ENCODE measurements at places on chromosomes 4 and X. TPM values are rescaled to one million over a fixed set of nuclear protein-coding genes. Genes with fewer than 3 reads are reported as not detected.

Gene ZXDB
- 8.0 TPM for total RNA-seq

Gene ERCC6L
- total RNA-seq, result 5.8 TPM

Gene GPC4
- total RNA-seq, result 3.6 TPM

Gene OTUD6A
- not detected for total RNA-seq

Gene ZIC3
- 0.16 TPM for total RNA-seq

Gene NPY5R
- not detected for total RNA-seq

Gene SMARCAD1
- total RNA-seq, result 40.7 TPM

Gene PNMA6F
- not detected for total RNA-seq

Gene ASB12
- not detected for total RNA-seq

Gene VCX3A
- total RNA-seq, result 0.21 TPM

Gene TTC29
- not detected for total RNA-seq

Gene TBX22
- total RNA-seq, result not detected

Gene KCND1
- total RNA-seq, result 0.13 TPM

Gene HERC5
- 5.3 TPM for total RNA-seq

Gene SMARCA1
- 46.9 TPM for total RNA-seq

Gene NPY1R
- total RNA-seq, result not detected

Gene PF4V1
- total RNA-seq, result not detected

Gene C4orf36
- total RNA-seq, result 1.2 TPM

Gene SMIM10
- 0.26 TPM for total RNA-seq

Gene ESX1
- total RNA-seq, result 0.24 TPM

Gene TRAPPC11
- 47.3 TPM for total RNA-seq

Gene TMEM150C
- total RNA-seq, result 7.0 TPM

Gene DMD
- total RNA-seq, result 12.9 TPM
